ENCODE measurements at places on chromosomes 3 and 15.

DNA sequence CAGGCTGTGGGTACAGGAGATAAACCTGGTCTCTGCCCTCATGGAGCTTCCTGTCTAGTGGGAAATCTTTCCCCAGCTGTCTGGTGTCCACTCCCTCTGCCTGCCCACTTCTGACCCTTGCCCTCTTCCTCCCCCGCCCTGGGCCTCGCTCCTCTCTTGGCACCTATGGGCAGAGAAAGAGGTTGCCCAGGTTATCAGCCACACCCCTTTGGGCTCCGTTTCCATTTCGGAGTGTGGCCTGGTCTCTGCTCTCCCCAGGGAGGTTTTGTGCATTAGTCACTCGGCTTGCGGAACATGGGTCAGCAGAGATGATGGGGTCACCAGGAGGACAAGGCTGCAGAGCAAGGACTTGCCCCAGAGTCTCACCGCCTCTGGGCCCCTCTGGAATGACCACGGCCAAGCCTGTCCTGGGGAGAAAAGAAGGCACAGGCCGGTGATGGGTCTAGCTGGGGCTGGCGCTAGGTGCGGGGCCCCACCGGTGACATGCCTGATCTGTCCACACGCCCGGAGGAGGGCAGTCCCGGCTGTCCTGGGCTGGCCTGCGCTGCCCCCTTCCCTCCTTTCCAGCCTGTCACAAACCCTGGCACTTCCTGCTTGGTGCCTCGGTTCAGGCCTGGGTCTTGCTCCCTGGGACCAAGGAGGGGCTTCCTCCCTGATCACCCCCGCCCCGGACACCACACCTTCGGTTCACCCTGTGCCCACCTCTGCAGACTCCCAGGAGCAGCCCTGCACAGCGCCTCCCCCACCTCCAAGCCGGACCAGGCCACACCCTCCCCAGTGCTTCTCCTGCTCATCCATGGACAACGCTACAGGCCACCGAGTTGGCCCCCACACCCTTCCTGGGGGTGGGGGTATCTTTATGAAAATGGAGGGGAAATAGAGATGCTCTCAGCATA, 35.6 kb upstream of the MUC4 start:
- no peak for DNase-seq

GRCh38 chr15:60708684-60709083, 229.7 kb upstream of the ICE2 start:
- no peak for DNase-seq

GRCh38 chr3:118997190-118997589, 37.5 kb downstream of the IGSF11 start:
- no peak for DNase-seq

DNA sequence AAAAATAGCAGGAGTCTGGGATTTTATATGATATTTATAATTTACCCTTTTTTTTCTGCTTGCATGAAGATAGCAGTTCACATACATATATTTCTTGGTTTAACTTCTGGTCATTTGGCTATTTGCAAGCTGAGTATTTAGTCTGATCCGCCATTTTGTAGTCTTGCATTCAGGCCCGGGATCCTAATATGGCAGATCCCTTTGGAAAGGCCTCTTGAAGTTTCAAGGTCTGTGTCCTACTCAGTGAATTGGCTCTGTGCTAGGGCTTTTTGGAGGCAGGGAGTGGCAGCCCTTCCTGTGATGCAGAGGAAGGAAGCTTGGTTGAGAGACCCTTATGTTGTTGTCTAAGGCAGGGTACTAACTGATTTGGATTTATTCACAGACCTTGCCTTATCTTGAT, 2.9 kb downstream of the SNRPN start:
- no peak for DNase-seq

- no peak for DNase-seq
Measured at GRCh38 chr15:48494631-48495030, 150.9 kb downstream of the FBN1 start.

Data from pons (tissue), 1 donor.